ENCODE measurements at places on chromosomes 7 and 10.
A peak's percentile ranks its signal among the peaks of the same experiment; 100 is the strongest.

DNA sequence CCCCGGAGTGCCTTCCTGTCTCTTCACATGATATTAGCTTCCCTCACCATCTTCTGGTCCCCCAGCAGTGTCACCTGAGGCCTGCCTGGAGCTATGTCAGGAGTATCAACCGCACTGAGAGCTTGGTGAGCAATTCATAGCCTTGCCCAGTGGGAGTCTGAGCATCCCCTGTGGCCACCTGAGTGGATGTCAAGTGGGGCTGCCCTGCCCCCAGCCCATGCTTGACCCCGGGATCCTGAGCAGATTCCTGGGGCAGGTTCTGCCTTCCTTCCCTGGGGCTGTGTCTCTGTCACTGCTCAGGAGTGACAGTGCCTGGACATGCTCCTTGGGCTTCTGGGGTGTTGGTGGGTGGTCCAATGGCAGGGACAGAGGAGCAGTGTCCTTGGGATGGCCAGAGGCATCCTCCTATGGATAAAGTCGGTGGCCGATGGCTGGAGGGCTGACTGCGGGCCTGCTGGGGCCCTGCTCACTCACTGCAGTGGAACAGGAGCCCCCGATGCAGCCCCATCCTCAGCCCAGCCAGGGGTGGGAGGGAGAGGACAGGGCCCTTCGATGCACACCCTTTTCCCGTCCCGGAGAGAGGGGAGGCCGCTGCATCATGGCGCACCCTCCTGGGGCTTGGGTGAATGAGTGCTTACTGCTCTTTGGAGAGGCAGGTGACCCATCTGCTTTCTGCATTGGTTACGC is 95.7 kb downstream of the BMS1 start:
- DNase-seq = no peak

DNA sequence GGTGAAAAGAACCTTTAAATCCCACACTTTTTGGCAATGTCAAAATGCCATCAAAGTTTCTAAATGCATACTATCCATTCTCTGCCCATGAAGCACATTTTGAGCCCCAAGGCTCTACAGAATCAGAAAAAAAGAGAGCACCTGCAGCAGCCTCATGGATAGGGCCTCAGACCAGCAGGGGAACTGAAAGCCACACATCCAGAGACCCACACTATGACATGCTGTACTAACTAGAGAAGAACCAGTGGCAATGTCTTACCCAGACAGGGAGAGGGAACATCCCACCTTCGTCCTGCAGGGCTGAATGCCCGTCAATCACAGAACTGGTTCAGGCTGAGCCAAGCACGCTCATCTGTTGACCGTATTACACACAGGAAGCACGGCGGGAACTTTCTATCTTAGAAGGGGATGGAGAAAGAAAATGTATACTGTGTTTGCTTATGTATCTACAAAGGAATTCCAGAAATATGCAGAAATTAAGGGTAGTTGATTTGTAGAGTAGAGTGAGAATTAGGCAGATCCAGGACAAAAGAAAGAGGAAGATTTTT is 237.2 kb downstream of the GLI3 start:
- DNase-seq = no peak

DNA sequence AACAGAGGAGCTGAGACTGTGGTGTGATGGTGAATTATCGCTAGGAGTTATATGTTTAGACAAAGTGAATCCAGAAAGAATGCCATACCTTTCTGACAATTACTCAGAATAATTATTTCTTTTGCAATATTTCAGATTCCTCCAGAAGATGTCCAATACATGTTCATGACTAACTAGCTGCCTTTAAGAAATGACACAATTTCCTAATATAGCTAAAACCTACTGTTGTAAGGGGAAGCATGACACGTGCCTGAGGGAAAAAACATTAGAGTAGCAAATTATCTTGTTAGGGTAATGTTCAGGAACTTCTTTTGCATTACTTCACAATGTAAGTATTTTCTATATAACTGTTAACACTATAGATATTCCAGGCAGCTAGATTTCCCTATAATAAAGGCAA is 150.3 kb downstream of the COL28A1 start:
- no peak for DNase-seq

DNA sequence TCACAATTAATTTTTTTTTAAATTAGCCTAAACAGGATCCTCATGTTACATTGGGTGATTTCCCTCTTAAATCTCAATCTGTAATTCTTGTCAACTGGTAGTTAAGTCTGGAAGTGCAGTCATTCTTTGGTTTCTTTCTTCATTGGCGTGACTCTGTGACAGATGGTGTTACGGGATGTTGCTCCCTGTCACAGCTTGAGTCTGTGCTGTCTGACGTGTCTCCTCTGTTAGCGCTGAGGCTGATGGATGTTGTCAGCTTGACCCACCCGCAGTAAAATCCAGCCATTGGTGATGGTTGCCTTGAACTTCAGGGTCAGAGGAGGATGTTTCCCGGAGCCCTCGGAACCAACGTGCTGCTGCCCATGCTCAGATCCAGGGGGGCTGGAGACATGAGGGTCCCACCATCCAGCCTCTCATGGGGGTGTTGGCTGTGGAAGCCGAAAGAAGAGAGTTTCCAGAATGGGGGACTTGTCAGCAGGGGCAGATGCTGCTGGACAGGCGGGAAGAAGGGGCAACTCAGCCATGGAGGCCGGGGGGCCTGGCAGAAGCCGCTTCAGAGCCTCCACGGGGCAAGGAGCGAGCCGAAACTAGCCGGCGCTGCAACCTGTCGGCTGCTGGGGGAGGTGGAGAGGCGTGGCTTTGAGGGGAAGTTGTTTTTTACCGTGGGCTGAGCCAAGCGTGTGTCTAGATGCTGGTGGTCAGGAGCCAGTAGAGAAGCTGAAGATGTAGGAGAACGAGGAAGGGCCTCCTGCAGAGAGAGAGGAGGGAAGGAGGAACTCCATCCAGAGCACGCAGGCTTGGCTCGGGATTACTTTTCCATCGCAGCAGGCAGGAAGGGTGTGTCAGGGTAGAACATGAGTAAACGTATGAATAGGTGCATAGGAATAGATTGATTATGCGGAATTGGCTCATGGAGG is 3.5 kb downstream of the SUN1 start:
- no peak for DNase-seq

DNA sequence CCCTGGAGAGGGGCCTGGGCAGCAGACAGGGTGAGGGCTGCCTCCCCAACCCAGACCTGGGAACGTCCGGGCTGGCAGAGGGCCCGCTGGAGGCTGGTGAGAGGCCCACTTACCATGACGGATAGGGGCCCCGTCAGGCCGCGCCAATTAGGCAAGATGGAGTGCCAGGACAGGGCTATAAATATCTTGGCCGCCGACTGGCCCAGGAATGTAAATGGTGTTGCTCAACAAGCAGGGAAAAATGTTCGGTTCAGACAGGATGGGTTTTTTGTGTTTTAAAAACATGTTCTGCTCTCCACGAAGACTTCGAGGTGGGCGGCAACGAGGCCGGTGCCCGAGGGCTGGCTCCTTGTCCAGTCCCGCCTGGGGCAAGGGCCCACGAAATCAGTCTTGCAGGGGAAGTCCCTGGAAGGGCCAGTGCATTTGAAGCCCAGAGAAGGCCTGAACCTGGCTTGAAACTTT is 35.8 kb upstream of the ELN start:
- DNase-seq = no peak

GRCh38 chr10:119669975-119670640 is 18.9 kb downstream of the BAG3 start:
- DNase-seq = no peak

DNA sequence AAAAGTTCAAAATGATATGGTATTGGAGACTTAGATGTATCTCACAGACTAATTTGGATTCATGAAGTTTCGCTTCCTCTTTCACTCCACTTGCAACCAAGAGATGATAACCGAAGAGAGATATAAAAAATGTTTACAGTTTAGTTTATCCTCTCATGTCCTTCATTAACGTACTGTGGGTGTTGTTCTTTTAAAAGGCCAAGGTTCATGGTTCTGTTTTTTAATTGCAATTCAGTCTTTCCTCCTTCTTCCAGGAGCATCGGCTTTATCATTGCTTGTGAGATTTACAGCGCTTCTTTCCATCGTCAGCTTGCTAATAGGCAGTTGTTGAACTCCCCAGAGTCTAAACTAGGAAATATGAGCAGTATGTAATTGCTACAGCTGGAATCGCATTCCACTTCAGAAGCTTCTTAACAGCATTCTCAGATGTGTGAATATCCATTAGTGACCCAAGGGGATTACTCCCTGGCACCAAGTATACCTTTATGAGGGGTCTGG is 75.9 kb upstream of the HGF start:
- no peak for DNase-seq

GRCh38 chr7:155987681-155988235 is 175.5 kb upstream of the SHH start:
- DNase-seq = peak; percentile 25

DNA sequence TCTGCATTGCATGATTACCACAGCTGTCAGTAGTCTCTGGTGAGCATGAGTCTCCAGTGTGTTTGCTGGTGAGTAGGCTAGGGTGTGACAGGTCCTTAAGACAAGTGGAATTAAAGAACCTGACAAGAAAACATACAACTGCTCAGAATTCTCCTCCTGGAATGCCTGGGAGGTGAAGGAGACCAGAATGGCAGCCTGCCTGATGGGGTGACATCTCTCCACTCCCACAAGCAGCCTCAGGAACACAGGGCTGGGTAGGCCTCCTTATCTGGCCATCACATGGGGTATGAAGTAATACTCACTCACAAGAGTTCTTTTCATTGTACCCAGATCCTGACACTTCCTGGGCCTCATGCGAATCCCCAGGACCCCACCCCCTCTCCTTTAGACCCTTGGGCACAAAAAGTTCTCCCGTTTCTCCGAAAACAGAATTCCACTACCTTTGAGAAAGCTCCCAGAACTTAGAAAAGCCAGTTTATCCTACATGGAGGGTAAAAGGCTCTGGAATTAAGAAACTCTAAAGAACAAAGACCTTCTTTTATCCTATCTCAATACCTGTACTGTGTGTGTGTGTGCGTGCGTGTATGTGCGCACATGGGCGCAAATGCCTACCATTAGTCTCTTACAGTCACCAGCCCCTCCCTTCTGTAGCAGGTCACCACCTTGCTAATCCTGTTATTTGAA is 33.4 kb upstream of the C1GALT1 start:
- no peak for DNase-seq

GRCh38 chr7:29254591-29254990 is 60.0 kb downstream of the CHN2 start:
- DNase-seq = no peak

DNA sequence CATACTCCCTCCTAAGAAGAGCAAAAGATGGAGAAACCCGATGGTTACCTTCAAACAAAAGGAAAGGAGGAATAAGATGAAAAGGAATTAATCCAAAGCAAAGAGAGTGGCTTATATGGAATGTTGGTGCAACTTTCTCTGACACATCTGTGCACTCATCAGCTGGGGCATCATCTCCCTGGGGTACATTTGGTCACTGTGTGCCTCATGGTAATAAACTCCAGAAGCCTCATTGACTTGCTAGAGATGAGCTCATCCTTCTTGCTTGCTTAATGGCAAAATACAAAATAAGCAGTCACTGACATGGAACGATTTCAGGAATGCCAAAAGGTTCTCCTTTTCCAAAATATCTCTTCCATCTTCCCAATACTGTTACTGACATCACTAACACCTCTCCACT is 22.5 kb downstream of the CAV1 start:
- no peak for DNase-seq

- DNase-seq = no peak
These were observed 71.8 kb downstream of the SEMA3C start for GRCh38 chr7:80847027-80847426.

DNA sequence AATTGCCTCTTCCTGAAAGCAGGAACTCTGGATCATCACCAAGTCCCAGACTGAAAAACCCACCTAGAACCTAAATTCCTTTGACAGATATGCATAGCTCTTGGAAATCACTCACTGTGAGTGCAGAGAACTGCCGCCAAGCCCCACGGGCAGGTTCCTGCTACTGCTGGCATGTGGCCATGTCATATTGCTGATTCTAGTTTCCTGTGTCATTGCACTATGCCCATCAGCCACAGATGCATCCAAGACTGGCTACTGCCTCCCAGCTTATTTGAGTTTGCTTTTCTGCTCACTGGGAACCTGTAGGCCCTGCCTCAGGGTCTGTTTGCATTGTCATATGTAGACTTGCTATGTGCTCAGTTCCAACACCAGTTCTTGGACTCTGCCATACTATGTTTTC is 786.0 kb downstream of the GRID1 start:
- DNase-seq = no peak

GRCh38 chr7:5248201-5248885 is 34.4 kb upstream of the SLC29A4 start:
- no peak for DNase-seq

GRCh38 chr7:106169821-106170610 is 57.9 kb upstream of the SYPL1 start:
- no peak for DNase-seq

GRCh38 chr10:70378122-70378521 is 4.3 kb downstream of the LRRC20 start:
- DNase-seq = no peak

DNA sequence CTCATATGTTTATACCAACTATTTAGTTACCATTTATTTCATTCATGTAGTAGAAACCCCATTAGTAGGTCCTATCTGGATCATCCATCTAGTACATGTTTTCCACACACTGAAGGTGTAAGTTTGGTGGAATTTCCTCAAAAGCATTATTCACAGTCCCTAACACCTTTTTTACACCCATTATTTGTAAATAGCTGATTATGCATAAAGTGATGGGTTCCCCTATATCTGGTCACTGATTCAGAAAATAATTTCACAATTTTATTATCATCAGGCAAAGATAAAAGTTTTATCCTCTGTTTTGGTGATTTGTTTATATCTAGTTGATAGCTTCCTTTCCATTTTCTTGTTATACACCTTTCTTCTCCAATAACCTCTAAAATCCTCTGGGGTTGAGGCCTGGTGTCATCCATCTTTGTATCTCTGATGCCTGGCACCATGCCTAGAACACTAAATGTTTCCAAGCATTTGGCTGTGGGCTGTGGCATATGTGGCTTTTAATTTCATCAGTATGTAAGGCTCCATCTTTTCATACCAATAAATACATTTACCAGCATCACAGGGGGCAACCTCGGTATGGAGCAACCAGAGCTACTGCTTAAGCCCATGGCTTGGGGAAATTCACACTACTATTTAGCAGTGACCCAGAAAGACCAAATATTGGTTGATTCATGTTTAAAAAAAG is 1089.5 kb upstream of the LRRN3 start:
- DNase-seq = no peak

GRCh38 chr10:13671904-13672303 is 85.1 kb downstream of the PRPF18 start:
- no peak for DNase-seq

All from activated CD8-positive, alpha-beta memory T cell treated with anti-CD3 and anti-CD28 coated beads, Interleukin-2, amount 10 ng/mL, durations not matched to agents 7 days and 5 days (primary cell).